ENCODE measurements at places on chromosomes 3 and 15.
A peak's percentile ranks its signal among the peaks of the same experiment; 100 is the strongest.

DNA sequence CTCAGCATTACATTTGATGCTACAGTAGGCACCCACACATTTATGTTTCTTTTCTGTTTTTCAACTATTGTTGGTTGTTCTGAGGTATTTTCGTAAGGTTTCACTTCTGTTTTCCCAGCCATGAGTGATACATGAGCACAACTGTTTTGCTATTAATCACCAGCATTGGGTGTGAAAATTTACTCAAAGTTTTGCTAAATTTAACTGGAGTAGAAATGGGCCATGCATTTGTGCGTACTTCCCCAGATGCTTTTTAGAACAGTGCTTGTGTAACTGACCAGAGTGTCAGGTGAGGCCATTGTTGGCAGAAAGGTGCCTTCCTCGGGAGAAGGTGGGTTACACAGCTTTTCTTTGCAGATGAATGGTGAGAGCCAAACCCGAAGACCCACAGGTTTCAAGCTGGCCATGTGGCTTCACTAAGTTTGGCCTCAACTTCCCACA lies 70.4 kb downstream of the ST6GAL1 start:
- H3K36me3 ChIP-seq, result peaks cover 24% of the 10 kb centered on the region
- no peaks in the 10 kb centered on the region for H3K27me3 ChIP-seq
- H3K4me1 ChIP-seq, result peaks cover 40% of the 10 kb centered on the region
- H3K4me3 ChIP-seq, result no peak overlapping the region
- DNase-seq, result no peak

DNA sequence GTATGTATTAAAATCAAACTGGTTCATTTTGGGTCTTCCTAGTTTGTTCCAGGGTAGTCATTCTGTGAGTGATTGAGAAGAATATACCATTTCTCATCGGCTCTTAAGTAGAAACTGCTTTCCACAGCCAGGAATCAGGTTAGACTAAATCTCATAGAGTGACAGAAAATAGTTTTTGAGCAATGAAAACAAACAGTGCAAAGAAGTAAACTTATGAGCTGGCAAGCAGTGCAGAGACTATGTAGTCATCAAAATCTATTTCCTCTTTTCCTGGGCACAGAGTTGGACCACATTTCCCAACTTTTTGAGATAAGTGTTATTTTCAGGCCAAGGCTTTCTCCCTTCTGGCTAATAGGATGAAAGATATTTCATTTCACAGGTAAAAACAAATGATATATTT lies 66.5 kb downstream of the UBE3A start:
- peaks cover 53% of the 10 kb centered on the region for H3K36me3 ChIP-seq
- H3K4me1 ChIP-seq, result no peaks in the 10 kb centered on the region
- no peaks in the 10 kb centered on the region for H3K27me3 ChIP-seq

DNA sequence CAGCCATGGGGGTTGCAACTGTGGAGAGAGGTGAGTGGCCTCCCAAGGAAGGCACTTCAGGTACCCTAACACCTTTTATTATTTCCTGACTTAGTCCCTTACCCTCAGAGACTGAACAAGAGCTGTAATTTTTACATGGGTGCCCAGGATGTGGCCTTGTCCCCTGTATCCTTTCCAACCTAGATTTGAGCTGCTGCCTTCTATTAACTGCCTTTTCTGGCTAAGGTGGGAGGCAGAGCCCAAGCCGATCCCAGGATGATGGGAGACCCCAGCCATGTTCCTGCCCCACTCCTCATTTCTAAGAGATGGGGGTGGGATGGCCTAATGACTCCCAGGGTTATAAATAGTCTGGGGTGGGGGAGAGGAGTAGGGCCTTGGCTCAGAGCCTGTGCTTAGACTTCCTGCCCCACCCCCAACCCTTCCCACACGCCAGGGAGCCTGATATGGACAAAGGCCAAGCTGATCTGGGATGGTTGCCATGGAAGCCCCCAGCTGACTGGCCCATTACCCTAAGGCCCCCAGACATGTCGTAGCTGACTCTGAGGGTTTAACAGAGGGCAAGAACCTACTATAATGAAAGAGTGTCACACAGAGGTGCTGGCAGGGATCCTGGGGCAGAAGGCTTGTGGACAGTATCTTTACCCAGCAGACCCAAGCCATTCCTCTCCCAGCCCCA lies 1.9 kb downstream of the KLHDC8B start:
- H3K4me1 ChIP-seq, result peaks cover 26% of the 10 kb centered on the region
- H3K27me3 ChIP-seq, result no peaks in the 10 kb centered on the region
- DNase-seq, result no peak
- no peak overlapping the region for H3K4me3 ChIP-seq

DNA sequence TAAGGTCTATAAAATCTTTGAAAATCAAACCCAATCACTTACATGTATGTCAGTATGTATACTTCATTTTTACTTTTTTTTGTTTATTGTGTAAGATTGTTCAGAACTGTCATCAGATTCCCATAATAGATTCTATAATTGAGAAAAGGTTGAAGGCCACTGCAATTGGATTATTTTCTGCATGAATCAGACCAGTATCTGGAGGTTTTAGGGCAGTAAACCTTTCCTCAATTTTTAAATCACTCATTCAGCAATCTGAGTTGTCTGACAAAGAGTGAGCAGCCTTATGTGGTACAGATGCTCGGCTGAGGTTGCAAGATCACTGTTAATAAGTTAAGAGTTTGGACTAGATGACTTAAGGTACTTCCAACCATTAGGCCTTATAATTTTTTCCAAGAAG lies 96.0 kb downstream of the TP63 start:
- H3K27ac ChIP-seq, result no peak overlapping the region
- H3K4me1 ChIP-seq, result no peaks in the 10 kb centered on the region
- H3K4me3 ChIP-seq, result no peak overlapping the region
- H3K27me3 ChIP-seq, result no peaks in the 10 kb centered on the region
- no peak for DNase-seq

GRCh38 chr3:148694116-148694515 lies 3.6 kb upstream of the AGTR1 start:
- no peak overlapping the region for H3K4me3 ChIP-seq
- H3K36me3 ChIP-seq, result no peaks in the 10 kb centered on the region
- DNase-seq, result no peak
- H3K27ac ChIP-seq, result no peak overlapping the region

- no peaks in the 10 kb centered on the region for H3K27me3 ChIP-seq
- no peak overlapping the region for H3K27ac ChIP-seq
- H3K36me3 ChIP-seq, result no peaks in the 10 kb centered on the region
- H3K4me3 ChIP-seq, result no peak overlapping the region
- H3K4me1 ChIP-seq, result peaks cover 4% of the 10 kb centered on the region
Measured at GRCh38 chr3:100407977-100408532, 6.7 kb downstream of the LNP1 start.

- H3K27me3 ChIP-seq, result no peaks in the 10 kb centered on the region
- peaks cover 45% of the 10 kb centered on the region for H3K36me3 ChIP-seq
- peaks cover 9% of the 10 kb centered on the region for H3K4me1 ChIP-seq
- H3K27ac ChIP-seq, result no peak overlapping the region
- peak; percentile 62 for DNase-seq
- H3K4me3 ChIP-seq, result no peak overlapping the region
Measured at GRCh38 chr15:90603893-90604292, 74.2 kb downstream of the CRTC3 start.

DNA sequence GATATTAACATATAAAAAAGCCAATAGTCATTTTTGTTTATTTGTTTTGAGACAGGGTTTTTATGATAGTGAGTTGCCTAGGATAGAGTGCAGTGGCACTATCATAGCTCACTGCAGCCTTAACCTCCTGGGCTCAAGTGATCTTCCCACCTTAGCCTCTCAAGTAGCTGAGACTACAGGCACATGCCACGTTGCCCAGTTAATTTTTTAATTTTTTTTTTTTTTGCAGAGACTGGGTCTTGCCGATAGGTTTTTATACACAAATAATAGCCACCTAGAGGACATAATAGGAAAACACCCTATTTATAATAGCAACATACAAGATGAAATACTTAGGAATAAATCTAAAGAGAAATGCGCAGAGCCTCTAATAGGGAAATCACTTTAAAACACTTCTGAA lies 13.3 kb downstream of the EIF3J start:
- peaks cover 44% of the 10 kb centered on the region for H3K36me3 ChIP-seq
- DNase-seq, result no peak
- H3K4me1 ChIP-seq, result peaks cover 23% of the 10 kb centered on the region
- H3K4me3 ChIP-seq, result no peak overlapping the region
- H3K27ac ChIP-seq, result no peak overlapping the region

- no peak overlapping the region for H3K27ac ChIP-seq
- H3K27me3 ChIP-seq, result no peaks in the 10 kb centered on the region
- H3K4me1 ChIP-seq, result no peaks in the 10 kb centered on the region
Measured at GRCh38 chr3:115766587-115767482, 143.5 kb downstream of the GAP43 start.

DNA sequence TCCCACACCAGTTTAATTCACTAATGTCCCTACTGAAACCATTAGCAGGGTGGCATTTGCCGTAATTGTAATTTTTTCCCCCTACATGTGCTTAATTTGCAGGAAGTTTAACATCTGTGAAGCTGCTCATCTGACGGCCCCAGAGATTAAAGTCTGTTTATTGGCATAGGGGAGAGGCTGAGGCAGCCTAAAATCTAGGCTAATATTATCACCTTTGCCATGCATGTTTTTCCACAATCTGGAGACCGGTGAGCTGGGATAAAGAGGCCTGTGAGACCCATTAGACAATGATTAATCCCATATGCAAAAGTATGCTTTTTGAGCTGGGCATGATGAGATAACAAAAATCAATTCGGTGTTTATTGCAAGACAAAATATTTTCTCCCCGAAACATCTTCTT lies 561.2 kb upstream of the ALCAM start:
- no peaks in the 10 kb centered on the region for H3K36me3 ChIP-seq
- H3K27me3 ChIP-seq, result no peaks in the 10 kb centered on the region
- H3K4me3 ChIP-seq, result no peak overlapping the region
- DNase-seq, result no peak
- H3K4me1 ChIP-seq, result no peaks in the 10 kb centered on the region

GRCh38 chr15:40600956-40601355 lies 6.9 kb downstream of the KNL1 start:
- no peaks in the 10 kb centered on the region for H3K36me3 ChIP-seq
- no peaks in the 10 kb centered on the region for H3K4me1 ChIP-seq
- no peak overlapping the region for H3K27ac ChIP-seq
- no peak for DNase-seq
- no peaks in the 10 kb centered on the region for H3K27me3 ChIP-seq

DNA sequence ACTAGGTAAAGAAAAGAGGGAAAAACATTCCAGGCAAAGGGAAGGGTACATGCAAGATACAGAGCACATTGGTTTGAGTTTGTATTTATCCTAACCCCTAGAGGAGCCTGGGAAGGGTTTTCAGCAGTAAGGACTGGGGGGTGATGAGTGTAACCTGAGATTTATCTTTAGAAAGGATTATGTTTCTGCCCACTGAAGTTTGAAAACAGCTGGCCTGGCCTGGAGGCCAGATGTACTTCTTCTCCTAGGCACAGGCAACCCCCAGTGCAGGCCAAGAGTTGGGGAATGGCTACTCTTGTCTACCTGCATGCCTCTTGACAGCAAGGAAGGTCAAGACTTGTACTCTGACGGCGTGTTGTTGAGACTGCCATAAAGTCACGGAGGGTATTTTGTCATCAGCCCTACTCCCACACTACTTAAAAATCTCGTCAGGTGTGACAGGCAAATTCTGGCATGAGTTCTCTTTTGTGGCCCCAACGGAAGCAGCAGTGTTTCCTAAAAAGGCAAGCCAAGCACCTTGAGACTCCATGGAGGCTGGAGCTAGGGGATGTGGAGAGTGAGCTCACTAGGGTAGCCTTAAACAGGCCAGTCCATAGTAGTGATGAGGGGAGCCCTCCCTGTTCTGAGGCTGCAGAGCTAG lies 241.5 kb upstream of the WNT5A start:
- DNase-seq, result no peak
- H3K27me3 ChIP-seq, result no peaks in the 10 kb centered on the region
- H3K27ac ChIP-seq, result no peak overlapping the region
- no peaks in the 10 kb centered on the region for H3K36me3 ChIP-seq
- no peak overlapping the region for H3K4me3 ChIP-seq

DNA sequence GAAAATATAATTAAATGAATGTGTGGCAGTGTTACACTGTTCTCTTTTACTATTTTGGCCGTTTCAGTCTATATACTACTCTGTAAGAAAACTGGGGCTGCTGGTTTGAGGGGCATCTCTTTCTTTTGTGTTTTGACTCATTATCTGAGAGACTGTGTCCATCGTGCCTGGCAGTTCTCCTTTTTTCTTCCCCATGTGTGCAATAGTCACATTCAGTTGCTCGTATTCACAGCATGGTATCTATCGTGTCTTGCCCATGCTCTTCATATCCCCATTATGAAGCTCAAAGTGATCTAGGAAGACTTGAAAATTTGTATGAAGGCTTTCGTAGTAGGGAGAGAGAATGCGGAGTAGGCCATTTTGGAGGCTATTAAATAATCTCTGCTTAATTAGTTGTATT lies 29.8 kb upstream of the FAH start:
- H3K27ac ChIP-seq, result no peak overlapping the region
- DNase-seq, result no peak
- no peaks in the 10 kb centered on the region for H3K4me1 ChIP-seq
- peaks cover 42% of the 10 kb centered on the region for H3K36me3 ChIP-seq

- H3K27me3 ChIP-seq, result no peaks in the 10 kb centered on the region
- no peak overlapping the region for H3K27ac ChIP-seq
Measured at GRCh38 chr3:20056725-20057611, 16.7 kb downstream of the KAT2B start.

DNA sequence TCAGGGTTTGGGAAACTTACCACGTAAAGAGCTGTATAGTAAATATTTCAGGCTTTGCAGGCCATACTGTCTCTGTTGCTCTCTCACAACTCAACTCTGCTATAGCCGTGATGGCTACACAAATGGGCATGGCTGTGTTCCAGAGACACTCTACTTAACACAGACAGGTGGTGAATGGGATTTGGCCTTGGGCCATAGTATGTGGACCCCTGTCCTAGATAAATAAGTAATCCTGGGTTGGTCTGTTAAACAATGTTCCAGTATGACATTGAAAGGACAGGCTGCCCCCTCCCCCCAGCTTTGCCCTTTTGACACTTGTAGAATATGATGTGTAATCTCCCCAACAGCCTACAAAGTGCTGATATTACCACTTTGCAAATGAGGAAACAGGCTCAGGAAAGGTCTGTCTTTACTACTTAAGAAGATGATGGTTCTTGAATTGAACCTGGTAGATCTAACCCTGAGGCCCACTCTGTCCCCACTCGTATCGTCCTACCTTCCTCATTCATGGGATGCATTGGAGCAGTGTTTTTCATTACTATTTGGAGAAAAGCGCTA lies 38.4 kb downstream of the SLCO3A1 start:
- peaks cover 13% of the 10 kb centered on the region for H3K4me1 ChIP-seq
- no peak overlapping the region for H3K27ac ChIP-seq
- H3K36me3 ChIP-seq, result no peaks in the 10 kb centered on the region
- H3K4me3 ChIP-seq, result no peak overlapping the region

GRCh38 chr3:103690536-103690935 lies 1255.7 kb downstream of the ZPLD1 start:
- H3K36me3 ChIP-seq, result no peaks in the 10 kb centered on the region
- H3K4me3 ChIP-seq, result no peak overlapping the region
- no peaks in the 10 kb centered on the region for H3K27me3 ChIP-seq
- DNase-seq, result no peak
- H3K27ac ChIP-seq, result no peak overlapping the region

GRCh38 chr3:120824613-120825012 lies 82.1 kb downstream of the GTF2E1 start:
- H3K27me3 ChIP-seq, result no peaks in the 10 kb centered on the region
- no peak for DNase-seq
- no peaks in the 10 kb centered on the region for H3K36me3 ChIP-seq
- no peak overlapping the region for H3K4me3 ChIP-seq
